ENCODE measurements at places on chromosomes 6 and 20.
A peak's percentile ranks its signal among the peaks of the same experiment; 100 is the strongest.

- no peak for DNase-seq
Measured at GRCh38 chr6:68704485-68704884, 69.4 kb downstream of the ADGRB3 start.

GRCh38 chr6:156190270-156190669 is 586.9 kb upstream of the ARID1B start:
- DNase-seq, result no peak

DNA sequence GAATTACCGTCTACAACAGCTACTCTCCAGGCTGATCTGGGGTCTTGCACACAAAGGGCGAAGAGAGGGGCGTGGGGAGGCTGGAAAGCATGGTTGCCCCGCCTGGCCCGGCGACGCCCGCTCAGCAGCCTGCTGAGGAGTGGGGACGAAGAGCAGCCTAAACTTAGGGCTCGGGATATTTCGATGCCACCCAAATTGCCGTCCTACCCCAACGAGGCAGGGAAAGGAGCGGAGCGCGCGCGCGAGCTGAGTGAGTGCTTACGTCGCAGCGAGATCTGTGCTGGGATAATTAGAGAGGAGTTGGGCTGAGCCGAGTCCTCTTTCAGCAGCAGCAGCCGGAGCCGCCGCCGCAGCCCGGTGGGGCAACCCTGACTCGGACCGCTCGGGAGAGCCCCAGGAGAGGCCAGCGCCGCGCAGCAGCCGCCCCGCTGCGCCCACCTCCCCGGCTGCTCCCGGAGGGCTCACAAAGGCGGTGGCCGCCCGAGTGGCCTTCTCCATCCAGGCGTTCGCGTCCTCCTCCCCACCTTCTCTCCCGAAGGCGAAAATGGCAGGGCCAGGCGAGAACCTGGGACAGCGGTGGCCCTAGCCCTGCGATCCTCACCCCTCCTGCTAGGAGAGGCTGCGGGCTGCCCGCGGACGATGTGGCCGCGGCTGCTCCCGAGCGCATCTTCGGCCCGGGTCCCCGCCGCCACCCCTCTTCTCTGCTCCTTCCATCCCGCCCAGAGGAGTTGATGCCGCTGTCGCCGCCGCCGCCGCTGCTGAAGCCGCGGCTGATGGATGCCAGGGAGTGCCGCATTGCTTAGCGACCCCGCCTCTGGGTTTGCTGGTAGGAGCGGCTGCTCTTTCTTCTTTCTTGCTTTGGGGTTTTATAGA is at the start of gene CLVS2:
Gene CLVS2 (plus strand): TSS at position 315 of the 873 bp plus-strand sequence. CDS start 1,543 bp downstream, outside the sequence.
- DNase-seq, result no peak

DNA sequence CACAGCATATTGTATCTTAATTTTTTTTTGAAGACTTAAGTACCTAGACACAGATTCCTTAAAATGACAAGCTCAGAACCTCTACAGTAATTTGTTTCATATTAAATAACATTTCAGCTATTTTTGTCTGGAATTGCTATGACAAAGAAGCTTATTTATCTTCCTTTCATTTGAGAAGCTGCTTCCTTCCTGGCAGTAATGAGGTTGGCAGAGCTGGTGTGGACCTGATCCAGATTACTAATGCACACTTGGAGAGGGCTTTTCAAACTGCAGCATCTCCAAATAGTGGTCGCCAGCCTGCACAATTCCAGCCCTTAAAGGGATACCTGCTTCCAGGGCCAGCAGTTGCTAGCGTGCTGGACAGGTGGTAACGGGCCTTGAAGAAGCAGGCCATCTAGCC is 12.1 kb downstream of the PTCHD4 start:
- DNase-seq, result no peak

GRCh38 chr6:164404812-164405488 is 904.5 kb downstream of the C6orf118 start:
- no peak for DNase-seq

DNA sequence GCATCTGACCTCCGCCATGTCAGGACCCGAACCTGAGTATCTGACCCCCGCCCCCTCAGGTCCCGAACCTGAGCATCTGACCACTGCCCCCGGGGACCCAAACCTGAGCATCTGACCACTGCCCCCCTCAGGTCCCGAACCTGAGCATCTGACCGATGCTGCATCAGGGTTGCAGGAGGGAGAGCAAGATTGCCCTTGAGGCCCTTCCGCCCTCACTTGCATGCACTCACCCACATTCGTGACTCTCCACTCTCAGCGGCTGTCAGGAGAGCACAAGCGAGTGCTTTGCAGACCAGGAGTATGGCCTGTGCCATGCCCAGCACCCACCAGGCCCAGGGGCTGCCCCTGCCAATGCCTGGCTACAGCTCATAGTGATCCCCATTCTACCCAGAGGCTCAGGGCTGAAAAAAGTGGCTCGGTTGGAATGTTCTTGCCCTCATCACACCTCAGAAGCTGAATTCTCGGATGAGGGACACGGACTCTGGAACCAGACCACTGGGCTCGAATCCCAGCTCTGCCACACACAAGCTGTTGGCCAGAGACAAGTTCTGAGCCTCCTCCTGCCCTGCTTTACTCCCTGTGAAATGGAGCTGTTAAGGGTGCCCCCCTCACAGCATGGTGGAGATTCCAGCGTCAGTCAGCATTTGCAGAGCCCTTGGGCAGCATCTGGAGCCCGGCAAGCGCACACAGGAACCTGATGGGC is 82.1 kb downstream of the DLL1 start:
- DNase-seq, result no peak

GRCh38 chr6:43559328-43559727 is 16.5 kb downstream of the XPO5 start:
- DNase-seq, result no peak

- DNase-seq, result no peak
Measured at GRCh38 chr20:51067792-51068191, 44.9 kb upstream of the KCNG1 start.

DNA sequence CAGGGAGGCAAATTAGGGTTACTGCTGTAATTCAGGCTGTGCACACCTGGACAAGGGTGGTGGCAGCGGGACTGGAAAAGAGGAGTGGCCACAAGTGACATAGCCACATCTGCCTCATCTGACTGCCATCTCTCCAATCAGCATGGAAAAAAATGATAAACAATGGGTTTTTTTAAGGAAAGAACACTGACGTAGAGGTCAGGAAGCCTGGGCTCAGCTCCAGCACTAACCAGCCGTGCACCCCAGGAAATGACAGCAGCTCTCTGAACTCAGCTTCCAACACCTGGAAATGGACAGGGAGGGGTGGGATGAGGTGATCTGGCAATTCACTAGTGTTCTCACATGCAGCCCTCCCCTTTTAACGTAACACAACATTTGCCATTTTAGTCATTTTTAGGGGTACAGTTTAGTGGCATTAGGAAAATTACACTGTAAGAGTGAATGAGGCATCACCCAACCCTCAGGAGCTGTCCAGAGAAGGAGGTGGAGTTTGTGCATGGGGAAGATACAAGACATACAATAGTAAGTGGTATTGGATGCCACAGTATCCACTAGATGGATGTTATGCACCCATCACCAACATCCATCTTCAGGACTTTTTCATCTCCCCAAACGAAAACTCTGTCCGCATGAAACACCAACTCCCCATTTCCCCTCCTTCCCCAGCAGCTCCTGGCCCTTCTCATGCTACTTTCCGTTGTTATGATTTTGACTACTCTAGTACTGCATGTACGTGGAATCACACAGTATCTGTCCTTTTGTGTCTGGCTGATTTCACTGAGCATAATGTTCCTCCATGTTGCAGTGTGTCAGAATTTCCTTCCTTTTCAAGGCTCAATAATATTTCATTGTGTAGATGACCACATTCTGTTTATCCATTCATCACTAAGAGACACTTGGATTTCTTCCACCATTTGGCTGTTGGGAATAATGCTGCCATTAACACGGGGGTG is 215.5 kb upstream of the ECI2 start:
- no peak for DNase-seq

DNA sequence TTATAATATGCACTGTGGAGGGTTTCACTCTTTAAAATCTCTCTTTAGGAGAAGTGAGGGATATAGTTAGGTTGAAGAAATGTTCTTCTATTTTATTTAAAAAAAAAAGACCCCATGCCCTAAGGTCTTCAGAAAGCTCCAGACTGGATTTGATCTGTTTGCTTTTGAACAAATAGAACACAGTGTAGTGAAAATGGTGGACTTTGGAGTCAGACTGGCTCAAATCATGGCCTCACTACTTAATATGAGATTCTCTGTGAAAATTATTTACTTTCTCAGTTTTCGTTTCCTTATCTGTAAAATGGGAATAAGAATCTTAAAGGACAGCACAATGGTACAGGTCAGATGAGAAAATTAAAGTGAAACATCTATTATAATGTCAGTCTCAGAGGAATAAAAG is 203.9 kb downstream of the ASCC3 start:
- DNase-seq, result no peak

DNA sequence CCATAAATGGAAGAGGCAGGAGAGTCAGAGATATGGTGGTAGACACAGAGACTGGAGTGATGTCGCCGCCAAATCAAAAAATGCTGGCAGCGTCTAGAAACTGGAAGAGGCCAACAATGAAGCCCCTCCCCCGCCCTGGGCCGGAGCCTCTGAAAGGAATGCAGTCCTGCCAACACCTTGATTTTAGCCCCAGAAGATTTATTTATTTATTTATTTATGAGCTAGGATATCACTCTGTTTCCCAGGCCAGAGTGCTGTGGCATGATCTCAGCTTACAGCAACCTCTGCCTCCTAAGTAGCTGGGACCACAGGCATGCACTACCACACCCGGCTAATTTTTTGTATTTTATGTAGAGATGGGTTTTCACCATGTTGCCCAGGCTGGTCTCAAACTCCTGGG is 82.6 kb upstream of the CCDC167 start:
- no peak for DNase-seq

DNA sequence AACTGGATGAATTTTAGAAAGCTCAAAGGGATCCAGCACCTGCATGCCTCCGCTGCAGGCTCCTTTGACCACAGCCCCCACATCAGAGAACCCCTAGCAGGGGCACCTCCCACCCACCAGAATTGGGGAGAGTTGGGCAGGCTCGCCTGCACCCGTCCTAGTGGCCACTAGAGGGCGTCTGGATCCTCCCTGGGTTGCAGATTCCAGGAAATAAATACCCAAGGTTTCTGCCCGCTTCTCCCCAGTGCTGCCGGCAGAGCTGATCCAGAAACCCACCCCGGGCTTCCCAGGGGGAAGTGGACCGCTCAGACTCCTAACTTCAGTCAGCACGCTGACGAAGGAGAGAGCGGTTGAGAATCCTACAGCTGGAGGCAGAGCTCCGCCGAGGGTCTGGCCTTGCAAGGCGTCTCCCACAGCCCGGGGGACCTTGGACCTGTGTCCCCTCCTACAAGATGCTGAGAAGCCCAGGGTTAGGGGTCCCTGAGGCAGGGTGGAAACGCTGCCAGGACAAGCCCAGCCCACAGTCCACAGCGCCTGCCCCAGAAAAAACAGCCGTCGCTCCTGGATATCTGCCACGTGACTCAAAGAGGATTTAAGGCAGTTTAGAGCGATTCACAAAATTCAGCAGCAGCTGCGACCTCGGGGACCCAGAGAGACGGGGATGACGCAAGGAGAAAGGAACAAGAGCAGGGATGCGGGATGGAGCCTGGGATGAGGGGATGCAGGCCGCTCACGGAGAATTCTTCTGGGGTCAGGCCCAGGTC is 32.6 kb upstream of the PHACTR3 start:
- DNase-seq, result peak; percentile 16

DNA sequence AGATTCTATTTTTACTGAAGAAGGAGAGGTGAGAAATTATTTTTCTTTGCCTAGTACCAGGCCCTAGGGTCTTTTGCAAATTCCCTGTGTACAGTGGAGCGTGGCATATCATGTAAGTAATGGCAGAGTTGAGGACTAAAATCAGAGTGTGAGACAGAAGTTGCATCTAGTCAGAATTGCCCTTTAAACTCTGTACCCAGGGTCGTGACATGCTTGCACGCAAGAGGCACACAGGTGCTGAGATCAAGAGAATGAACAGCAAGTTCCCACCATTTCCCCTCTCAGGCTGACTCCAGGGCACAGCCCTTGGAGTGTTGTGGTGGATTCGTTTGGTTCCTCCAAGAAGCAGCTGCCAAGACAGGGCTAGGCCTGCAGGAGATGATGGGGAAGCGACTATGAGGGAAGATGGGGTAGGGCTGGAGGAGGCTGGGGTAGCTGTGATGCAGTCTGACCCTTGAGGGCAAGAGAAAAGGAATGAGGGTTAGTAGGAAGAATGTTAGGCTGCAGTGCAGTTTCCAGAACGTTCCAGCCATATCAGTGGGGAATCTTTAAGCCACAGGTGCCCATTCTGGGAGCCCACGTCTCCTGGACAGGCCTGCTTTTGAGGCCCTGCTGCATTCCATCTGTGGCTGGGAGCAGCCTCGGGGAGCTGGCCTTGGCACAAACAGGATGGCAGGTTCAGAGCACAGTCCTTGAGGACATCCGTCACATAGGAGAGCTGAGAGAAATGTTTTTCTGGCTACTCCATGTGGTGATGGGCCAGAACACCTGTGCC is 6.9 kb downstream of the NELFCD start:
- DNase-seq, result no peak

DNA sequence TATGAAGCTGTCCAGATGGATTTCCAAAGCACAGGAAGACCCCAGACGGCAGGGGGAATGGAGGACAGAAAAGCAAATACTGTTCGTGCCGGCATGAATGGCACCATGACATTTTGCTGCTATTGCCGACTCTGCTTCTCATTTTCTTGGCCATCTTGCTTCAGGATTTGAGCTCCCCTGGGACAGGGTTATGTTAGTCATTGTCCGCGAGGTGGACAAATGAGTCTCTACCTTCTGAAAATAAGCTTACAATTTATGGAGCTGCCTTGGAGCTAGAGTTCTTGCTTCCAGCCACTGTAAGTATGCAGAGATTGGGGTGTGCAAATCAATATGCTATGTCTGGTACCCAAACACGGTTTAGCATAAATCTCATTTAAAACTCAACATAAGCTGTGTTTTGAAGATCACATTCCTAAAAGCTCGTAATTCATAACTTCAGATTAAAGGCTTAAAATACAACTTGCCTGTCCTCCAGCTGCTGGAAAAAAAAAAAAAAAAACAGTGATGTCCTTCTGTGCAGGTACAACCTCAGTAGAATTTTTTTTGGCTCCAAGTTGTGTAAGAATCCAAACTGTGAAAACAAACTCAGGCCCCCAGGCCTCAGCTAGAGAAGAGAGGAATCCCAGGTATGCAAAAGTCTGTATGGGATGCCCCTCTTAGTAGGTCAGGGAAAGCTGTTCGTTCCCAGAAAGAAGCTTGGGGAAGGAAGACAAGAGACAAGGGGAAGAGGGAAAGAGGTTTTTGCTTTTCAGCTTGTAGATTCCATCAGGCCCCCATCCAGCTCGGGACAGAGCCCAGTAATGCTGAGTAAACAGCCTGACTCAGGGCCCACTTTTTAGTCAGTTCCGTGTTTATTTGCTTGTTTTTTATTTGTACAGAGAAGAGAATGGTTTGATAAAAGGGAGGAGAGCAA is 184.2 kb upstream of the FOXA2 start:
- DNase-seq, result no peak

DNA sequence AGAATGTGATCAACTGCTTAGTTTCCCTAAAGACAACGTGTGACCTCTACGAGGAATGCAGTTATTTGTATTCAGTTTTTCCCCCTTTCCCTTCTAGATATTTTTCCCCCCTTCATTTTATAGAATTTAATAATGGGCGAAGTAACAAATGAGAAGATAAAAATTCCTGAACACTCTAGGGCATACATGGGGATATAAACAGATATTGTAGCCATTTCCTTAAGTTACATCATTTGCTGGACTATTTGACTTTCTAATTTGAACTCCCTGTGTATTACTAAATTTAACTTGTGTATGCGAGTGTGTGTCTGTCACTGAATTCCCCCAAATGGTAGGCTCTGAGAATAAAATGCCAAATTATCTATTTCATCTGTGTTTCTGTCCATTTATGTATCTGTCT is 99.0 kb upstream of the ZFP64 start:
- no peak for DNase-seq
